ENCODE measurements at places on chromosomes 4 and X.

DNA sequence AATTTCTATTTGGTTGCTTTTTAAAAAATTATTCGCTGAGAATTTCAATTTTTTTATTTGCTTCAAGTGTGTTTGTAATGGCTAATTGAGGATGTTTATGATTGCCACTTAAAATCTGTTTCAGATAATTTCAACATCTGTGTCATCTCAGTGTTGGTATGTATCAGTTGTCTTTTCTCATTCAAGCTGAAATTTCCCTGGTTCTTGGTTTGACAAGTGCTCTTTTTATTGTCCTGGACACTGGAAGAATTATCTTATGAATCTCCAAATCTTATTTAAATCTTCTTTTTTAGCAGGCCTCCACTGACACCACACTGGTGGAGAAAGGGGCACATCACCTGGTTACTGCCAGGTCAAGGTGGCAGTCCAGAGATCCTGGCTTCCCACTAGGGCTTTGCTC is 21.5 kb downstream of the CHST7 start:
- DNase-seq, result no peak

DNA sequence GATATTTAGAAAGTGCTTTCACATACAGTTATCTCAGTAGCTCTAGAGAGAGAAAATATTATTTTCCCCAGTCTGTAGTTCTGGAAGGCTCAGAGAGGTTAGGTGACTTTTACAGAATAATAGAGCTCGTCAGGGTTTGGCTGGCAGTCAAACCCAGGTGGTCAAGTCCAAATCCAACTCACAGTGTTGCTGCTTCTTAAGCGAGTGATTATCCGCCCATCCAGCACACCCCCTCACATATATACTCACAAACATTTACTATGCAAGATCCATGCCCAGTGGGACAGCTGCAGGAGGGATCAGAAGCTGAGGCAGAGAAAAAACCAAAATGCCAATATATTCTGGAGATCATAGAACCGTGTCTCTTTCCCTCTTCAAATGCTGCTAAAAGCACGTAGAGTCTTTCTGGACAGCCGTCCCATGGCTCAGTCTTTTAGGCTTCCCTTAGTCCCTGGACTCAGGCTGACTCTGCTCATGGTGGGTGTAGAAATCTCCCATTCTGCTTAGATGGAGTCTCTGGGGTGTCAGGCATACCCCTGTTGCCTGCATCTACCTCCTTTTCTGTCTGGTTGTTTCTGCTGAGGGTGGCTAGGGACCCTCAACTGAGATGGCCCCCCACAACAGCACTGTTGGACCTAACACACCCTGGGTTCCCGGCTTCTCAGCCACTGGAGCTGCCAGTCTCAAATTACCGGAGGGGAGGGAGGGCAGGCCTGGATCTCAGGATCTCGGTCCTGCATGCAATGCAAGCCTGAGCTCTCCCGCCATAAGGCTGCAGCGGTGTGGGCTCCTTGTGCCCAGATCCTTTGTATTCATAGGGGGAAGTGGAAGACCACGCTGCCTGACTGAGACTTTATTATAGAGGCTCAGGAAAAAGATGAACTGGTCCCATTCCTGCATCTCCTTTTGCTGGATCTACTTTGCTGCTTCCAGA is at the start of gene CHRNA9:
TSS of gene CHRNA9 (plus strand) at position 743 of the 934 bp plus-strand sequence. CDS start at position 878, 135 bp downstream.
- DNase-seq, result no peak

DNA sequence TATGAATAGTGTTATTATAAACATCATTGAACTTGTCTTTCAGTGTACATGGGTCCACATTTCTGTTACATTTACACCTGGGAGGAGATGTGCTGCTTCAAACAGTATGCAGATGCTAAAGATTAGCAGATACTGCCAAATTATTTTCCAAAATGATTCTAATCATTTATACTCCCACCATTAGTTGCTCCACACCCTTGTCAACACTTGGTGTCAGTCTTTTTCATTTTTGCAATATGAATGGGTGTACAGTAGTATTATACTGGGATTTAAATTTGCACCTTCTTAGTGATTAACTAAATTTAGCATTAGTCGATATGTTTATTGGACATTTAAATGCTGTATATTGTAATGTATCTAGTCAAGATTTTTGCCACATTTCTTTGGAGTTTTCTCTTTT is 131.6 kb upstream of the GRID2 start:
- no peak for DNase-seq

- no peak for DNase-seq
These were observed 659.9 kb upstream of the AGA start for GRCh38 chr4:178102139-178102538.

- no peak for DNase-seq
These were observed 14.6 kb upstream of the SPRY1 start for GRCh38 chr4:123381996-123382395.

GRCh38 chrX:46333550-46333949 is 211.7 kb downstream of the ZNF674 start:
- no peak for DNase-seq

- peak; percentile 17 for DNase-seq
These were observed 87.7 kb downstream of the SHROOM2 start for GRCh38 chrX:9873952-9874351.

DNA sequence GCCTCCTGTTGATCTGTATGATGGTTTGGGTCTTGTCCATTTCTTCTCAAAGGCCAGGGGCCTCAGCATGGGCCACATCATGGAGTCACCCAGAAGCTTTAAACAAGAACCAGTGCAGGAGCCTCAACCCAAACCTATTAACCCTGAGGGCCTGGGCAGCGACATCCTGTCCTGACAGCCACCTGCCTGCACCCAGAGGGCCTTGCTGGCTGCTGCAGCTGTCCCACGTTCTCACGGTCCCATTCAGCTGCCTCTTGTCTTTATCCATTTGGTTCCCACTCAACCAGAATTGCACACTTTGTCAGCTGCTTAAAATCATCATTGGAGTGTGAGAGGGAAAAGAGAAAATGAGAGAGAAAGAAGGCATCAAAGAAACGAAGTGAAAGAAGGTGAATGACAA is 21.6 kb downstream of the C4orf50 start:
- DNase-seq, result no peak

GRCh38 chrX:112642349-112642748 is 37.4 kb downstream of the LHFPL1 start:
- DNase-seq, result peak; percentile 38

DNA sequence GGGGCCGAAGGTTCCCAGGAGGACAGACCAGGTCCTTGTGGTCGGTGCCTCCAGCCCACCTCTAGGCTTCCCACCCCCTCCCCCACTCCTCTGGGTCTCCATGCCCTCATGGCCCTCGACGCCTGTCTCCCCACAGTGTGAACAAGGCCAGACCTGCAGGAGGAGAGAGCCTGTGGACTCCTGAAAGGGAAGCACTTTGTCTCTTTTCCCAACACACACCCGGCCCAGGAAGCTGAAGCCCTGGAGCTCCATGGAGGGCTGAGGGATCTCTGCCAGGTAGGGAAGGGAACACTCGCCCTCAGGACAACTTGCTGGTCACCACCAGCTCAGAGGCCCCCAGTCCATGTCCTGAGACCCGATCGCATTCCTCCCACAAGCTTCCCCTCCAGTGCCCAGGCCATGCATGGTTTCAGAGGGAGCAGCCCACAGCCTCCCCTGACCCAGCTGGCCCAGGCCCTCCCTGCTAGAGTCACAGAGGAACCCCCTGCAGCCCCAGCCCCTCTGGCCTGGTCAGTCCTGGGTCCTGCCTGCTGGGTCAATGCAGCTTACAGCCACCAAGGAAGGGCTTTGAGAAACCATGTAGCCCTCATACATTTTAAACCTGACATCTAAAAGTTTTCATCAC is 60.8 kb downstream of the ABLIM2 start:
- no peak for DNase-seq

- no peak for DNase-seq
These were observed 5.4 kb upstream of the FATE1 start for GRCh38 chrX:151710457-151710856.

- DNase-seq, result no peak
These were observed 210.7 kb upstream of the SLC7A11 start for GRCh38 chr4:138452826-138453225.

DNA sequence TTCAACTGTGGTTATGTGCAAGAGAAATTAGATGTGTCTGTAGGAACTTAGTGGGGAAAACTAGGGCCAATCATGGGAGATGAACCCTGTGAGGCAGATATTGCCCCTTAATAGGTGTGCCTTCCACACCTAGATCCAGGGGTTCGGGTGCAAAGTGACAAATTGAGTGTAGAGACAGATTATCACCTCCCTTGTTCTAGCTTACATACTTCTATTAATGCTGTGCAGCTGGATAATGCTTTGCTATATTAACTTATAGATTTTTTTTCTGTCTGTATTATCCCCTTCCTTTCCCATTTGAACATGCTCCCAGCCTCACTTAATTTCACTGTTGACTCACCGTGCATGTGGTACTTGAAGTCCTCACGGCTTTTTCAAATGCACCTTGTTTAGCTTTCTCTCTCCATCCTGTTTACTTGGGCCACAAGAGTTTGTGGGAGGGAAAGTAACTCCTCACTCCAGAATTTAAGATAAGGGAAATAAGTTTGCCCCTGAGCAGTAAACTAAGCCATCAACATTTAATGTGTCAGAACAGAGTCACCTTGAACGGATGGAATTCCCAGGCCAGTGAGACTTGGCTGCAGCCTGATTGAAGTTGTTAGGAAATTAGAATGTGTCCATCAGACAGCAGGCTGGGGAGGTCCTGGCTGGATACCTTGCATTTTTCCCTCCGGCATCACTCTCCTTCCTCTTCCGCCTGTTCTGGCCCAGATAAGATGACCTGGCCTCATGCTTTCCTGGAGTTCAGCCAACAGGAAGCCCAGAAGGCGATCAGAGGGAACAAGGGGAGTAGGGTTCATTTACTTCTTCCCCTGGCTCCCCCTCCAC is 478.4 kb downstream of the BCOR start:
- no peak for DNase-seq

DNA sequence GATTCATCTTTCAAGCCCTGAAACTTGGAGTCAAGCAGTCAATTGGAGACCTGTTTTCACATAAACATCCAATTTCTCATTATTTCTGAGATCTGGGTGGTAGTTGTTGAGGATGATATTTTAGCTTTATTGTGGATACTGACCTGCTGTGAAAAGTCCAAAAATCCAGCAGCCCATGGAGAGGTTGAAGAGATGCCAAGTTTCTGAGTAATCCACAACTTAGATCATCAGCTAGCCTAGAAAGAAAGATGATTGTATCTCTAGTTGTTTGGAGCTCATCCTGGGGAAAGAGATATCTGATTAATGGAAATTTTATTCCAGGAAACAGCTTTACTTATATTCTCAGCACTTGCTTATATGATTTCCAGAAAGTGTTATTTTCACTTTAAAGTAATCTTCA is 48.6 kb upstream of the DCX start:
- DNase-seq, result no peak

- no peak for DNase-seq
These were observed 128.5 kb downstream of the LRBA start for GRCh38 chr4:150886597-150886996.

DNA sequence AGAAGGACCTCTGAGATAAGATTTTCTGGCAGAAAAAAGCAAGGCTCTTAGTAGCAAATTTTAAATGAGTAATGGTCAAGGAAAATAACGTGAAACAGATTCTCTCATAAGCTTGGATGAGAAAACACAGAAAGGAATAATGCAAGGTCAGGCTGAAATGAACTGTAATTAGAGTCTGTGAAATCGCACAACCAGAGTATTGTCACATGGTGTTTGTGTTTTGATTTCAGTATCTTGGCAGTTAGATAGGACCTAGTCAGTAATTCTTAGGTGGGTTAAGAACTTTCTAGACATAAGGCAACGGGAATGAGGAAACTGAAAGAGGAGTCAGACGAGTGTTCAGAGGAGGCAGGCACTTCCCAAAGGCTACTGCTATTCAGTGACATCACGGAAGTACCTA is 34.6 kb downstream of the LIMCH1 start:
- DNase-seq, result no peak

All from NCI-H1105 (cell line).